ENCODE measurements at places on chromosomes 13 and 19.

DNA sequence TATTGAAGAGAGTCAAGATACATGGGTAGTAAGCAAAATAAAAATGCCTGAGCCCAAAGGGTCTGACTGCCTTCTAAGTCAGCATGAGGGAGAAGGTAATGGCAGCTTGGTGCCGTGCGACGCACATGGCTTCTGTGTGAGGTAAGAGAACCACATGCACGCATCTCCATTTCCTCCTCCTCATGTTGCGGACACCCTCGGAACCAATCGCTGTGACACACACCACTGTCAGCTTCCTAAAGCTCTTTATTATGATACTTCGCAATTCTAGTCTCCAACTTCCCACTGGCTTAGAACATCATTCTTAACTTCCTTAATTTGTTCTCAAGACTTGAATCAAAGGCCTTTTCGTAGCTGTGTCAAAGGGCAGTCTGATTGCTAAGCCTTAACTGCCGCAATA, 170.1 kb downstream of the OXGR1 start:
- no peak for DNase-seq

DNA sequence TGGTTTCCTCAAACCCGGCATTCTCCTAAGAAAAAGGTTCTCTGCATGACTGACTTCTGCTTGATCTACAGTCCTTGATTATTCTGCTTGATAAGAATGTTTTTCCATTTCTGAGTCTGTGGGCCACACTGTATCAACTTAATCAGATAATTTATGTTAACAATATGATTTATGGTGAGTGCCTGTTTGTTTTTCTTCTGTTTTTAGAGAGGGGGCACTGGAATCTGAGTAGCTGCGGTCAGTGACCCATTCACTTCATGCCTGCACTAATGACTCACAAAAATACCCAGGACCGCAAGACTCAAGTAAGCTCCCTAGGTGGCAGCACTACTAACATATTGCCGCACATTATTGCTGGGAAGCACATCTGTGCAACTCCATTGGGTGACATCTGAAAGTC, 542.3 kb upstream of the ATXN8OS start:
- peak; percentile 20 for DNase-seq

GRCh38 chr13:27665333-27665732, 43.6 kb downstream of the POLR1D start:
- DNase-seq: no peak

DNA sequence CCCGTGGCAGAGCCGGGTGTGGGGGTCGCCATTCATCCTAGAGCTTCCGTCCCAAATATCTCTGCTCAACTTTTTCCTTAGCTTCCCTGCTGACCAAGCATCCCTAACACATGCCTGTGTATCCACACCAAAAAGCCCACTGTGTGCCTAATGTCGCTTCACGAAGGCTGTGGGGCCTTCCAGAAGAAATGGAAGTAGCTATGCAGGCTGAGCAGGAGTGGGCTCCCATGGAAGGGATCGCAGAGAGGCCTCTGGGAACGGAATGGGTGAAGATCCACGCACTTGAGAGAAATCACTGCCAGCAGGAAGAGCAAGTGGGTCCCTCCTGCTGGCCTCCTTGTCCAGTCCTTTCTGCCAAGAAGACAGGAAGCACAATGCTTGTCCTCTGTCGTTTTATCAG, 136.0 kb downstream of the SOX1 start:
- DNase-seq: no peak

GRCh38 chr13:45700971-45701900, 884 bp upstream of the CBY2 start:
- DNase-seq: no peak

DNA sequence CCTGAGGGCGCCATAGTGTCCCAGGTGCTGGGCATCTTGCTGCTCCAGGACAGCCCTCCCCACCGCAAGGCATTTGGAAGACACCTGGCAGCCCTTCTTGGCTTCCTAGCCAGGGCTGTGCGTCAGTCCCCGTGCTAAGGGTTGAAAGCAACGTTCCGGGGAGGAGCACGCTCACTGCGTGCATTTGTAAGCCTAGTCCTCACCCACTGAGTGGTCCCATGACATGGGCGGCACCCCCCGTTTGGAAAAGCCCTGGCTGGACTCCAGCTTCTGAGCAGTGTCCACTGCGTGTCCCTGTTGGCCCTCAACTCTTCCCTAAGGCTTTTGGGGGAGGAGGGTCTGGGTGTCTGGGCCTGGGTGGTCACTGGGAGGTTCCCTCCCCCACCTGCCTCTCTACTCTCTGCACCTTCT, 76.3 kb upstream of the GPR183 start:
- no peak for DNase-seq

DNA sequence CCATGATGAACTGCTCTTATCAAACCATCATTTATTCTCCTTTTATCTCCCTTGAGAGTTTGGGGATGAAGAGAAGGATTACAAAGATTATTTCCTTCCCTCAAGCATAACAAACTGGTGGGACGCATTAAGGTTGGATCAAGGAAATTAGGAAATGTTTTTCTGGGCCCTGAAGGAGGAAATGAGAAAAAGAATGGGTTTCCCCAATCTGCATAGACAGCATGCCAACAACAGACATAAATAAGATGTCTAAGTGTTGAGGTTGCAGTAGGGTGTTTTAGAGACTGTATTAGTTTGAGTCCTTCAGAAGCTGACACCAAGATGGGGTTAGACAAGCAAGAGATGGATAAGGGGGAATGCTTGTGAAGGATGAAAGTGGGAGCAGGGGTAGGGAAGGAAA, 7.3 kb downstream of the EPSTI1 start:
- DNase-seq: no peak

DNA sequence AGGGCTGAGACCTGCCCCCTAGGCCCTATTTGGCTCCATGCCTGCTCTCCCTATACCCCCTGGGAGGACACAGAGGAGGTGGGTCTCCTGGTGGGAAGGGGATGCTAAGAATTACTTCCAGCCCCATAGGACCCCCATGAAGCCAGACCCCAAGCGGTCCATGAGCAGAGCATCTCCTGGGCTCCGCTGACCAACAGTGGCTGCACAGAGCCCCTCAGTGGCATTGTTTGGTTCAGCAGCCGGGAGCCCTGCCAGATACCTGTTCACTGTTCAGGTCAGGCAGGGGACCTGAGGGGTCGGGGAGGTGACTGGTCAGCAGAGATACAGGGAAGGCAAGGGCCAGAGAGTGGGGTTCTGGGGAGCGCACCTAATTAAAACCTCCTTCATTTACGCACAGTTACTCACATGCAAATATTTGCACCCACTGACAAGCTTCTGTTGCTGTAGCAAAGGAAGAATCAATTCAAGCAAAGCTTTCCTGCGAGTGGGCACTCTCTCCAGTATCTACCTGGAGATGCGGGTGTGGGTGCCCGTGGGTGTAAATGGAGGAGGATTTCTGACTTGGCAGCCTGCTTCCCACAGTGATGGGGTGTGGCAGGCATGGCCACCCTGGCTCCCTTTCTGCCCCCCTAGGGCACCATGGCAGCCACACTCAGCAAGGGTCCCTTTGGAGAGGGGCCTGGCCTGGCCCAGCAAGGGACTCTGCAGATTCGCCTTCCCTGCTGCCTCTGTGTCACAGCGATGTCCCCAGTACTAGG, 83.5 kb downstream of the CHST8 start:
- DNase-seq: no peak

GRCh38 chr13:99087954-99088491, 110.2 kb upstream of the DOCK9 start:
- DNase-seq: no peak

GRCh38 chr13:98265692-98266551, 88.9 kb upstream of the RNF113B start:
- no peak for DNase-seq

DNA sequence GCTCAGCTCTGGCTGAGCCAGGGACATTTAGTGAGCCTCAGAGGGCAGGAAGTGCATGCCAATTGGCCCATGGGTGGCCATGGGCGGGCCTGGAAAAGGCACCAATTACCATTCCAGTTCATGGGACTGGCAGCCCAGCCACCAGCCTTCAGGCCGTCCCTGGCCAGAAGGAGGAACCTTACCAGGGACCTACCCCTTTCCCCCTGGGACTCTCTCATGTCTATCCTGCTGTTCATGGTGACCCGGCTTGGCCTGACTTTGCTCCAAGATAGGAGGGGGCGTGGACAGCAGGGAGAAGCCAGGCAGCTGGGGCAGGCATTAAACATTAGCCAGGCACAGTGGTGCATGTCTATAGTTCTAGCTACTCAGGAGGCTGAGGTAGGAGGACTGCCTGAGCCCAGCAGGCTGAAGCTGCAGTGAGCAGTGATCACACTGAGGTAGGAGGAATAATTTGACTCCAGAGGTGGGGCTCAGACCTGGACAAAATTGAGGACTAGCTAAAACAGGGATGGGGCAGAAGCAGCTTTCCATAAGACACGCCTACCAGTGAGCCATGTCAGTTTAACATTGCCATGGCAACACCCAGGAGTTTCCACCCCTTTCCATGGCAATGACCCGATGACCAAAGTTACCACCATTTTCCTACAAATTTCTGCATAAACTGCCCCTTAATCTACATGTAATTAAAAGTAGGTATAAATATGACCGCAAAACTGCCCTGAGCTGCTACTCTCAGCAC, 14.3 kb upstream of the ZNF426 start:
- no peak for DNase-seq

DNA sequence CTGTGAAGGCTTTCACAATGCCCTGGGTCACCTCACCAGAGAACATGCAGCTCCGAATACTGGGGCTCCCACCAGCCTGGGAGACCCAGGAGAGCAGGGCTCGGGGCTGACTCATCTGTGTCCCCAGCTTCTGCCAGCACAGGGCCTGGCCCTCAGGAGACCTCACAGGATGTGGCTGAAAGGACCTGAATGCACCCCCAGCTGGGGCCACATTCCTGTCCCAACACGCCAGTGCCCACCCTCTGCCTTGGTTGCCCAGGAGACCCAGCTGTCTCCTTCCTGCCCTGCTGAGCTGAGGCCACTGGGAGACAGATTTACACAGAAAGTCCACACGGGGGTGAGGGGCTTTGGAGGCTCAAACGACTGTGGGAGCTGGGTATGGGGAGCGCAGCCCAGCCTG, 11.9 kb downstream of the BCAT2 start:
- DNase-seq: no peak

DNA sequence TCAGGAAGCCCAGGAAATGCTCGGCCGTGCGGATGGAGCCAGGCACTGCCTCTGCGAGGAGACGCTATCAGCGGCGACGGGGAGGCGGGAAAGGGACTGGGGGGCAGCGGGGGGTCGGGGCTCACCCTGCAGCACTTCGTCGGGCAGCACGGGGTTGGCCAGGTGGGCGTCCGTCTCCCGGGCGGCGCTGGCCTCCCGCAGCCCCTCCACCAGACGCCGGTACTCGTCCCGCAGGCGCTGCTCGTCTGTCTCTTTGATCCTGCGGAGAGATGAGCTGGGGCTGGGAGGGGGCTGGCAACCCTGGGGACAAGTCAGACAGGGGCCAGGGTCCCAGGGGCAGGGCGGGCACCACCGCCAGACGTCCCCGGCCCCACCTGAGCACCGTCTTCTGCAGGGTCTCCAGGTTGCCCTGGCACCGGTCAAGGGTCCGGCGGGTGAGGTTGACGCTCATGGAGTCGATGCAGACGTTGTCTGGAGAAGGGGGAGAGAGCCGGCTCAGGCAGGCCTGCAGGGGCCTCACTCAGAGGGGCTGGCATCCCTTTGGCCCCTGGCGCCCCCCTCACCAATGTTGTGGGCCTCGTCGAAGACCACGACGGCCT, 6.4 kb downstream of the ERCC2 start:
- no peak for DNase-seq

- no peak for DNase-seq
Measured at GRCh38 chr13:45943120-45943519, 91.6 kb upstream of the SIAH3 start.

DNA sequence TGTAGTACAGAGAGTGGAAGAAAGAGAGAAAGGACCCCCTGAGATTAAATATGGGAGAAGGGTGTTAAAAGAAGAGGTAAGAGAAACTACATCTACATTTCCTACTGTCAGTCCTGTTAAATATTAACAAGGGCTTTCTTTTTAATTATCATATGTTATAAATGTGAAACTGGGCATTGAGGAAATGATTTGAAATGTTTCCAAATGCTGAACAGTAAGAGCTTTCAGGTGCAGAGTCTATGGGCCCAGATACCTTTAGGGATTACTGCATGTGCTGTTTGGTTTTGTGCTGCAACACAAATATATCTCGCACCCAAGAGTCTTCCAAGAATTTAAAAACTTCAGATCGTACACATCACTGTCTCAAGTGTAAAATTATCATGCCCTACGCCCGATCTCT, 176.3 kb downstream of the RBM26 start:
- DNase-seq: no peak

DNA sequence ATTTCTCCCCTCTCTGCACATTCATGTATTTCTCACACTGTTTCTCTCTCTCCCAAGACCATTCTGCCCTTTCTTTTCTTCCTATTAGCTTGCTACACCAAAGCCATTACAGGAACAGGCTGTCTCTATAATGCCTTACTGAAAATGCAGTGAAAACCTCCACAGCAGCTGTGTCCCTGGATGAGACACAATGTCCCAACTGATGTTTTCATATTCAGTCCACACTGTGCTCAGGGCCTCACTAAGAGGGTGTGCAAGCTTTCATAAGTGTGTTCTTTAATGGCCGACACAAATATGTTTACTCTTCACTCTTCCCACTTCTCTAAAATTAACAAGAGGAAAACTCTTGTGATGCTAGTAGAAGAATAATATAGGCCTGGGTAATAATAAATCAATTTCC, 163.4 kb downstream of the KCTD12 start:
- DNase-seq: no peak

- no peak for DNase-seq
Measured at GRCh38 chr19:34256835-34257558, 2.6 kb downstream of the GARRE1 start.

DNA sequence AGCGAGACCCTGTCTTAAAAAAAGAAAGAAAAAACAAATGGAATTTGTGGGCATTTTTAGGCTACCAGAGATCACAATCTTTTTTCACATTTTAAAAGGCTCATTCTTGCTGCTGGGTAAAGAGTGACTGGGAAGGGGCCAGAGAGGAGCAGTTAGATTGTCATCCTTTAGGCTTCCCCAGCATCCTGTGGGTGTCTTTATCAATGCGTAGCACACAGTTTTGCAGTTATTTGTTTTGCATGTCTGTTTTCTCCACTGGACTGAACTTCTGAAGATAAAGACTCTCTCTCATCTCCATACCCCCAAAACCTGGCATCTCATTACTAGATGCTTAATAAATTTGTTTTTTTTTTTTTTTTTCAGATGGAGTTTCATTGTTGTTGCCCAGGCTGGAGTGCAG, 2.1 kb upstream of the UTP14C start:
- no peak for DNase-seq

DNA sequence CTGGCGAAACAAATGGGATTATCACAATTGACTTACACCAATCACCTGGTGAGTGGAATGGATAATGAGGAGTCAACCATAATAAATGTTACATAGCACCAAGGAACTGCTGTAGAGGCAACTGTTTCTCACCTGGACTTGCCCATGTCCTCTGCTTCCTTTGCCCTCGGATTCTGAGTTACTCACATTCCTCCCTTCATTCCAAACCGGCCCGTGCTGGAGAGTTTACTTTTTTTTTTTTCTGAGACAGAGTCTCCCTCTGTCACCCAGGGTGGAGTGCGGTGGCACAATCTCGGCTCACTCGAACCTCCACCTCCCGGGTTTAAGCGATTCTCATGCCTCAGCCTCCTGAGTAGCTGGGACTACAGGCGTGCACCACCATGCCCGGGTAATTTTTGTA, 41.5 kb upstream of the TSC22D1 start:
- DNase-seq: no peak
